ENCODE measurements at places on chromosomes 12 and 14.

GRCh38 chr12:124829708-124830304 is 33.9 kb downstream of the SCARB1 start:
- no peak for DNase-seq

DNA sequence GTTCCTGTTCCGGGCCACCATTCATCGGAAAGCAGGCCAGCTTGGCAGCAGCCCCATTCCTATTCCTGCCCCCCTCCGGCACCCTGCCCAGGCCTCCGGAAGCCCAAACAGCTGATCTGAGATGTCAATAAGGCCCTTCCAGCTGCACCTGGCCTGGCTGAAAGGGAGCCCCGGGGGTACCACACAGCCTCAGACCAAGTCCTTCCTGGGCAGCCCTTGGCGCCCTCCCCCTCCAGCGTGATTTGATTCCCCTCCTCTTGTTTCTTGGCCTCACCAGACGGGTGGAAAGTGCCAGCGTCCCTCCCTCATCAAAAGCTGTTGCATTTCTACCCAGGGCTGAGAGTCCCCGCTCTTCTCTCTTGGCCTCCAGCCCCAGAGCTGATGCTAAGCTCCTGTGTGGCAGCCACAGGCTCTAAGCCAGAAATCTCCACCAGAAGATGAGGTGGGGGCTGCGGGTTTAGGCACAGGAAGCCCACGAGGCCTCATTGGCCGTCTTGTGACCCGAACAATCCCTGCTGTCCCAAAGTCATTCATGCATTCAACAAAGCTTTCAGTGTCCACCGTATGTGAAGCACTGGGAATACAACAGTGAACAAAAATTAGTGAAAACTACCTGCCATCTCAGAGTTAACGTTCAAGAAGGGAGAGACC is 215.4 kb downstream of the SLC41A2 start:
- DNase-seq: no peak

DNA sequence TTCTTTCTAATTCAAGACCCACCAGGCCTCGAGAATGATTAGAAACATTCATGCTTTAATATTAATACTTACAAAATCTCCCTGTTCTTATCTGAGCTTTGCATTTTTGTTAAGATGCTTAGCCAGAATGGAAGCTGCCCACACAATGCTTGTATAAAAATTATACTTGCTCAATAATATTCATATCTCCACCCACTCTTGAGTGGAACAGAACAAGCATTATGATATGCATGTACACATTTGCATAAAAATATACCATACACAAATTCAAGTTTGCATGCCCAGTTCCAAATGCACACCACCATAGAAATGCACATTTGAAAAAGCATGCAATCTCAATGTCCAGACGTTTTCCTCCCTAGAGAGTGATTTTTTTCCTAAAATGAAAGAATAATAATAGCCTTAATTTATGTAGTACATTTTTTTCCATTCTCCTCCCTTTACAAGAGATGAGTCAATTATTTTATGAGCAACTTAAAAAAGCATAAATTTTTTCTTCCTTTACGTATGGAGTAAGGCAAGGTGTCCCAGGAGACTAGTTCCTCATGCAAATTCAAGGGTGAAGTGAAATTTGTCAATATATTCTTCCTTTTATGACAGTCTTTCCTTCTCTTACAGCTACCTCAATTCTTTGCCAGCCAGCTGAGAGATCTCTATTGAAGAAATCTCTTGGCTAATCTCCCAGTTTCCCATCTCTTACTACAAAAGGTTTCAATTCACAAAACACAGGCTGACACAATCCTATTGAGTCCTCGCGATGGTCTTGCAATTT is 313.1 kb upstream of the GARIN6 start:
- no peak for DNase-seq

DNA sequence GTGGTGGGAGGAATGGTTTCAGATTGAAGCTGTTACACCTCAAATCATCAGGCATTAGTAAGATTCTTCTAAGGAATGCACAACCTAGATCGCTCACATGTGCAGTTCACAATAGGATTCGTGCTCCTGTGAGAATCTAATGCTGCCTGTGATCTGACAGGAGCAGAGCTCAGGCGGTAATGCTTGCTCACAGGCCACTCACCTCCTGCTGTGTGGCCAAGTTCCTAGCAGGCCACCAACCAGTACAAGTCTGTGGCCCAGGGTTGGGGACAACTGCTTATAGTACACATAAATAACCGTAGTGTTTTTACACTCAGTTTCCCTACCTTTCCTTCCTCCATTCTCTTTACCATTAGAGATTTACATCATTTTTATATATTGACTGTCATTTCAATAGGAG is 121.4 kb downstream of the SLCO1B3 start:
- no peak for DNase-seq

- no peak for DNase-seq
Observed at GRCh38 chr12:14238221-14238792, 127.2 kb upstream of the ATF7IP start.

DNA sequence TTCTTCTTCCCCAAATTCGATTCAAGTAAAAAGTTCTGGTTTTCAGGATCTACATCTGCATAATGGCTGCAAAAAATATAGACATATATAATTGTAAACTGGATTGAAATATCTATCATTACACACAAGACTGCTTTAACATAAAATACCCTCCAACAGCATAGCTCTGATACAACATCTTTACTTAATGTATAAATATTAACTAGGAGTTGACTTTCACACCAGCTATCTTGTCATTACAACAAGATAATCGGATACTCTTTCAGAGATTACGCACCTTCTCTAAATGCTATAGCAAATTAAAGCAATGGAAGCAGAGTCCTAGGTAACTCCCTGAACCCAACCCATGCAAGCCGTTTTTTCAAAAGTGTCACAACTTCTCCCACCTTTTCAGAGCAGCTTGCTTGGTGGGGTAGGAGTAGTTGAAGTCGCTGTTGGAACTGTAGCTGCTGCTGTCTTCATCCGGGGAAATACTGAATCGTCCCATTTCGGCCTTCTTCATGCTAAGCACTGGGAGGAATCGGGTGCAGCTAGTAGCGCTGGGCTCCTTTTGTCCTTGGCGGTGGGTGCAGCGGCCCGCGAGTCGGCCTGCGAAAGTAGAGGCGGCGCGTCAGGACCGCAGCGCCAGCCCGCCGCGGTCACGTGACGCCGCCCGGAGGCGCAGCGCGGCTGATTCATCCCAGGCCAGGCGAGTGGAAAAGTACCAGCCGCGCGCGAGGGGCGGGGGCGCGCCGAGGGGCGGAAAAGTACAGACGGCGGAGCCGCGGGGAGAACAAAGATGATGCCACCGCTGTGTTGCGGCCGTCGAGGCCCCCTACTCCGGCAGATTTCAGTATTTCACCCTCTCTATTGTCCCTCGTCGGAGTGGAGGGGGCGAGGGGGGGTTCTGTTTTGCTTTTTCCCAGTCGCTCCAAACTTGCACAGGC is 1.5 kb downstream of the SLC38A2 start:
- peak; percentile 96 for DNase-seq

DNA sequence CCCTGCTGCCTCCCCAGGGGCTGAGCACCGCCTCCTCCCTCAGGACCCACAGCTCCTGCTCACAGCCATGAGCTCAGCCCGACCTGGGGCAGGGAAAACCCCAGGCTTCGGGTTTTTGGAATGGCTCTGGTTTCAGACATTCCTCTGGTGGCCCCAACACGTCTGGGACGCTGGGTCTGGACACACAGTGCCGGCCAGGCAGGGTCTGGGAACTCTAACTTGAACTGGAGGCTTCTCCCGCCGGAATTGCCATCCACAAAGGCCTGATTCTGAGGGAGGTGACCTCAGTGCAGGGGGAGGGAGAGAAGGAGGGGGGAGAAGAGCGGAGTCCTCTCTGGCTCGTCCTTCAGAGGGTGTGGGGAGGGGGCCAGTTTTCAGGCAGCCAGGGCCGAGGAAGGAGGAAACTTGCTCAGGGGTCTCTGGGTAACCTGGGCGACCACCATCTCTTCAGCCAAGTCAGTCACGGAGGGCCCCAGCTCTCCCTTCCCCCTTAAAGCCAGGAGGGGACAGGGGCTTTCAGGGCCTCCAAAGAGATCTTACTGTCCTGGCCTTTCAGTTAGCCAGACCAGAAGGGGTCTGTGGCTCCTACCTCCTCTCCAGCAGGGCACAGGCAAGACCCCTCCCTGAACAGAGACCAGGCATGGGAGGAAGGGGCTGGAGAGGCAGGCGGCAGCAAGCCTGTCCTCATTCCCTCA is 19.4 kb downstream of the NCKAP5L start:
- DNase-seq: no peak

DNA sequence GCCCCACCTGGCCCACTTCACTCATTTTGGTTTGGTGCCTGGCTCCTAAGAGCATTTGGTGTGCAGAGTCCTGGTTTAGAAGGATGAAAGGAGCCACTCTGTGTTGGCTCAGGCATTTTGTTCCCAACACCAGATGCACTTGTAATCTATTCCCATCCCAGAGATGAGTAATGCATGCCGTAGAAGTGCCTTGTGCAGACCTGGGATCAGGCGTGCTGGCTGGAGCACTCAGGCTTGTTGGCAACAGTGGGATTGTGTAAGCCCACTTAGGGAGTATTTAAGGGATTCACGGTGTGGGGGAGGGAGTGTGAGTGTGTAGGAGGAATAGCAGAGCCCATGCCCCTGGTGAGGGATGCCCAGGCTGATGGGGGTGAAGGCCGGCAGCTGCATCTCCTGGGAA is 501.5 kb upstream of the TBX3 start:
- DNase-seq: no peak

GRCh38 chr14:67636361-67636919 is 16.7 kb downstream of the ARG2 start:
- DNase-seq: peak; percentile 16

DNA sequence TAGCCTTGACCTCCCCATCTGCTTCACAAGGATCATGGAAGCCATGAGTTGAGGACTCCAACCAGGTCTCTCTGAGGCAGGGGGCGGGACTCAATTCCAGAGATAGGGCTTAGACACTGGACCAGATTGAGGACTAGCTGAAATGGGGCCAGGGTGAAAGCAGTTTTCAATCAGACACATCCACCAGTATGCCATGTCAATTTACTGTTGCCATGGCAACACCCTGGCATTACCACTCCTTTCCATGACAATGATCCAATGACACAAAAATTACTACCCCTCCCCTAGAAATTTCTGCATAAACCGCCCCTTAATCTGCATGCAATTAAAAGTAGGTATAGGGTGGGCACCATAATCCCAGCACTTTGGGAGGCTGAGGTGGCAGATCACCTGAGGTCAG is 18.6 kb upstream of the DCAF5 start:
- no peak for DNase-seq

- DNase-seq: no peak
Observed at GRCh38 chr14:98130691-98131090, 1141.3 kb downstream of the BCL11B start.

- DNase-seq: no peak
Observed at GRCh38 chr14:65255029-65255545, 152.8 kb upstream of the MAX start.

- DNase-seq: peak; percentile 22
Observed at GRCh38 chr14:34682787-34683321, 31.5 kb downstream of the CFL2 start.

DNA sequence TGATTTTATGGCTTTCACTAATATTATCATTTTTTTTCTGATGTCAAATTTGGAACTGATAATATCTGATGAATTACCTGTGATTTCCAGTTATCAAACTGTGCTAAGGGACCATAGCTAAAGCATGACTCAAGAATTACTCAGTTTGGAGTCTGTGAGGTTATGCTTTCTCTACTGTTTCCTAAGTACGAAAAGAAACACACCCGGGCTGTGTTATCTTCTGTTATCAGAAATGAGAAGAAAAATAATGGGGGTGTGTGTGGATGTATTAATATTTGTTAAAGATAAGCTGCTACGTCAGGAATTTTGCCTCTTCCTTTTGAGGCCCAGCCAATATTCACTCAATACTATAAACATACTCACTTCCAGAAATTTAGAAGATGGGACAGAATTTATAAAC is 1401.9 kb upstream of the FLRT2 start:
- DNase-seq: no peak
